Stimulated activated effector memory CD8-positive, alpha-beta T cell treated with anti-CD3 and anti-CD28 coated beads, Interleukin-12 subunit alpha, Interleukin-12 subunit beta, amount 100 ng/mL, for 72 hours (primary cell): ENCODE measurements at places on chromosomes 12 and 14.

- DNase-seq, result no peak
These were observed 48.8 kb downstream of the KCNJ8 start for GRCh38 chr12:21725731-21726130.

- no peak for DNase-seq
These were observed 7.2 kb downstream of the EEA1 start for GRCh38 chr12:92921877-92922276.

DNA sequence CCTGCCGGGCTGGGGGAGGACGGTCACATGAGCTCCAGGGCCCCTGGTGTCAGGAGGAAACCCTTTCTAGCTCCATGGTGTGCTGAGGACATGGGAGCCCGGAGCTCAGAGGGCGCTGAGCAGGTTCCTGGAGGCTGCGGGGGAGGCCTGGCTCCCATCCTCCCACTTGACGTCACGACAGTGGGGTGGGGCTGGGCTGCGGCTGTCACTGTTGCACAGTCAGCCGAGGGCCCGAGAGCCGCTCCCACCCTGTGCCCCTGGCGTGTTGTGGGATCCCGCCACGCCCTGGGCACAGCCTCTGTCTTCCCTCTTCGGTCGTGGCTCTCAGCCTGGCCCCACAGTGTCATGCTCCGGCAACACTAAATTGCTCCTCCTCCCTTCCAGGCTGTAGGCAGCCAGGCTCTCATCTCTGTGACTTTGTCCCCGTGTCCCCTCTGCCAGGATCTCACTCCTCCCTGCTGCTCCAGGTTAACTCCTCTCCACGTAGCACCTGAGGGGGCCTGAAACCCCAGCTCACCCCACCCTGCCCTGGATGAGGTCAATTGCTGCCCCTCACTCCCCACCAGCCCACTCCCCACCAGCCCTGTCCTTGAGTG is 33.0 kb downstream of the BEGAIN start:
- no peak for DNase-seq

DNA sequence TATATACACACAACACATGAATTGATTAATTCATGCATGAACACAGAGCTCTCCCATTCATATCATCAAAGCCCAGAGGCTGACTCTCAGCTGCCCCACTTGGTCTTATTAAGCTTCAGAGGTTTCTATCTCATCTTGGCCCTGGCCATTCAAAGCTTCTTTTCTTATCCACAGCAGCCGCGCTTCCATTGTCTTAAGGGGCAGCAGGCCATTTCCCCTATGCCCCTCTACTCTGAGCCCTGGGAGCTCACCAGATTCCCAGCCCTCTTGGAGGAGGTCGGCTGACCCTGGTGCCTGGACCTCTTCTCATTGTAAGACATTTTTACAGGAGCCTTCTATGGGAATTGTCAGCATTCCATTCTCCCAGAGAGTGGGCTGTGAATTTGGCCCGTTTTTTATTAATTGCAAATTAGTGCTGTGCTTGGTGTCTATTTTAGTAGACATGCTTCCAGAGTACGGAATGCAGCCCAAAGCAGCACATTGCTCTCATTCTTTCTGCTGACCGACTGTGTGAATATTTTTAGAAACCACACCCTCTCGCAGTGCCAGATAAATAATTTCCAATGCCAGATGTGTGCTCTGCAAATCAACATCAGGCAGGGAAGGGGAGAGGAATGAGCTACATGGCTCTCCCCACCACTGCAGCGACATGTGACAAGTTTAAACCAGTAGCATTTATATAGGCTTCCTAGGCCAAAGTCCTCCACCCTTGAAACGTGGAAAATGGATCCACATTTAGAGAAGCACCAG is 58.5 kb downstream of the NUAK1 start:
- no peak for DNase-seq

- DNase-seq, result no peak
These were observed 27.1 kb downstream of the RASSF8 start for GRCh38 chr12:25985316-25986175.

DNA sequence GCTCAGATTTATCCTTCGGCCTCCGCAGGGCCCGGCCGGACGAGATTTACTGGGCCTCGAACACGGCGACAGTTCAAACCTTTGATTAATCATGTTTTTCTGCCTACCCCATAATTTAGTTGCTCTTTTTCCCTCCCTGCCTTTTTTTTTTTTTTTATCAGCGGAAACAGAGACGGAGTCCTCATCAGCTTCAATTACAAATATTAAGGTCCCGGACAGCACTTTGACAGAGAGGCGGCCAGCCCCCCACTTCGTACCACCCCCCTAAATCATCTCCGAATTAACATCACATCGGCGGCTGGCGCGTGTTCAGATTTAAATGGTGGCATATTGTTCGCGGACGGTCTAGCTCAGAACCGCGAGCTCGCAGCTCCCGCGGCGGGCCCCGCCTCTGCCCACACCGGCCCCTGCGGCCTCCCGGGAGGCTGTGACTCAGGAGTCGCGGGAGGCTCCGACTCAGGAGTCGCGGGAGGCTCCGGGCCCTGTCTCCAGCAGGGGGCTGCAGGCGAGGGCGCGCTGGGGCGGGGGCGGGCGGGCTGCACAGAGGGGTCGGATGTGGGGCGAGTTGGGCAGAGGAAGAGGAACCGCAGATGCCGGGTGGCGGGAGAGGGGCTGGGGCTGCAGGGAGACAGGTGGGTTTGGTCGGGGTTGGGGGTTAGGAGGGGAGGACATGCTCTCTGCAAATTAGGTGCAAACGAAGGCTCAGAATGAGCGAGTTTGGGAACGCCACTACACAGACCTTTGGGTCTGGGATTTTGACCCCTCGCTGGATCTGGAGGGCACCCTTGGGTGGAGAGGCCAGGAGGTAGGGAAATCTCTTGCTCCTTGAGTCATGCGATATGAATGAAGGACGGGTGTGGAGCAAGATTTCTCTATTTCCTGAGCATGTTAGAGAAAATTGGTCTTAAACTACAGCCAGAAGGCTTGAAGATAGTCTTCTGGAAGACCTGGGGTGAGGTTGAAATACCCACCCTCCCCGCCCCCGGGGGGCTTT is 19.6 kb upstream of the ATP5MC2 start:
- DNase-seq, result no peak

DNA sequence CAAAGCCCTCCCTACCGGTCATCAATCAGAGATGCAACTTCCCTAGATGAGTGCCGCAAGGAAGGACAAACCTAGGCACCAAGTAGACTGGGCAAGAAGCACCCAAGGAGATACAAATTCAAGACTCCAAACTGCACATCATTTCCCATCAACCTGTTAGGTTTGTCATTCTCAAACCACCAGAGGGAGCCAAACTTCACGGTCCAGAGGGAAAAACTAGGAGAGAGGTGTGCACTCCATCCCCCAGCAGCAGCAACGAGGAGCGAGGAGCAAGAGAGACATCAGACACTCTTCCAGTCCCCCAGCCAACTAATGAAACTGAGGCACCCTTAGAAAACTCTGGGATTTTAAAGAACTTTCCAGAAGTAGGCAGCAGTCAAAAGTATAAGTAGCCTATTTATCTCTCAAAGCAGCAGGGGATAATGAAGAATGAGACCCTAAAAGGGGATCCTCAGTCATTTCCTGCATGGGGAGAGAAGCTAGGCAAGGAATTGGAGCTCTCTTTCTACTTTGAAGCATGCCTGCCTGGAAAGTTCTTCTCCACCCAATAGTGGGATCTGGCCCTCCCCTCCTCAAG is 37.0 kb upstream of the NT5DC3 start:
- peak; percentile 36 for DNase-seq

GRCh38 chr14:42687421-42687820 is 1080.7 kb downstream of the LRFN5 start:
- no peak for DNase-seq

GRCh38 chr12:2144951-2145350 is 92.2 kb downstream of the CACNA1C start:
- DNase-seq, result no peak

- DNase-seq, result no peak
These were observed 15.2 kb downstream of the RASSF3 start for GRCh38 chr12:64625243-64626077.

DNA sequence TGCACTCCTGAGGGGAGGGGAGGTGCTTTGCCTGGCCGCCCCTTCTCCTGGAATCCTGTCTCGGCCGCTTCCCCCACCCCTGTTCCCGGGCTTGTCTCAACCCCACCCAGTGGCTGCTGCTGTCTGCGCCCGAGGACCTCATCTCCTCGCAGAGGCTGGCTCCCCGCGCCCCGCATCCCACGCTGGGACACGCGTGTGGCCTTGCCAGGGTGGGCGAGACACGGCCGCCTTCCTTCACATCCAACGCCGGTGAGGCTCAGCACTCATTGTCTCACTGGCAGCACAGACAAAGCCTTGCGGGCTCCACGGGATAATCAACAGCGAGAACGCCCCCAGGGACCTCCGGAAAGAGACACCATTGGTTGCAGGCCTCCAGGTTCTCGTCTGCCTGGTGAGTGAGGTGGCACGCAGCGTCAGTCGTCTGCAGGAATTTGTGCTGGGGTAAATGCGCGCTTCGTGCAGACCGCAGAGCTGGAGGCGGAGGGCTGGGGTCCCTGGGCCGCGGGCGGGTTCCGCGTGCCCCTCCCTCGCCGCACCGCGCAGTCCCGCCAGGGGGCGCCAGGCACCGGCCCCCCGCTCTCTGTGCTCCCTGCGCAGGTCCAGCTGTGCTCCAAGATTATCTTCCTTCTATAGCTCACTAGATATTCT is 26.8 kb downstream of the CCDC177 start:
- peak; percentile 59 for DNase-seq

DNA sequence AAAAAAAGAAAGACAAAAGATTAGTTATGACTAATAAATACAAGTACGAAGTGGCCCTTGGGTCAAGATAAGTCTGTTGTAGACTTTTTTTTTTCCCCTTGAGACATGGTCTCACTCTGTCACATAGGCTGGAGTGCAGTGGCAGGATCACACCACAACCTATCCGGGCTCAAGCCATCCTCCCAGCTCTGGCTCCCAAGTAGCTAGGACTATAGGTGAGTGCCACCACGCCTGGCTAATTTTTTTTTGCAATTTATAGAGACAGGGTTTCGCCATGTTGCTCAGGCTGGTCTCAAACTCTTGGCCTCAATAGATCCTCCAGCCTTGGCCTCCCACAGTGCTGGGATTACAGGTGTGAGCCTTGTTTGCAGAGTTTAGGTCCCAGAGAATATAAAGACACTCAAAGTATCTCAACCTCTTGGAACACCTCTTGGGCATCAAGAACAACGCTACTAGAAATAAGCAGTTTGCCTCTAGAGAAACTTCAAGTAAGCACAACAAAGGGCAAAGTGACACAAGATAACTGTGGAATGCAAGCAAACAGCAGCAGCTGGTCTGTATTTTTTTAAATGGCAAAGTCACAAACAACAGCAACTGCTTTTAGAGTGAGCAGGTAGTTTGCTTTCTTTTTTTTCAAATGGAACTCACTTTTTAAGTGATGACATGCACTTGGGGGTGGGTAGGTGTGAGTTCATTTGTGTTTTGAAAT is 3.9 kb upstream of the MDM2 start:
- DNase-seq, result no peak

DNA sequence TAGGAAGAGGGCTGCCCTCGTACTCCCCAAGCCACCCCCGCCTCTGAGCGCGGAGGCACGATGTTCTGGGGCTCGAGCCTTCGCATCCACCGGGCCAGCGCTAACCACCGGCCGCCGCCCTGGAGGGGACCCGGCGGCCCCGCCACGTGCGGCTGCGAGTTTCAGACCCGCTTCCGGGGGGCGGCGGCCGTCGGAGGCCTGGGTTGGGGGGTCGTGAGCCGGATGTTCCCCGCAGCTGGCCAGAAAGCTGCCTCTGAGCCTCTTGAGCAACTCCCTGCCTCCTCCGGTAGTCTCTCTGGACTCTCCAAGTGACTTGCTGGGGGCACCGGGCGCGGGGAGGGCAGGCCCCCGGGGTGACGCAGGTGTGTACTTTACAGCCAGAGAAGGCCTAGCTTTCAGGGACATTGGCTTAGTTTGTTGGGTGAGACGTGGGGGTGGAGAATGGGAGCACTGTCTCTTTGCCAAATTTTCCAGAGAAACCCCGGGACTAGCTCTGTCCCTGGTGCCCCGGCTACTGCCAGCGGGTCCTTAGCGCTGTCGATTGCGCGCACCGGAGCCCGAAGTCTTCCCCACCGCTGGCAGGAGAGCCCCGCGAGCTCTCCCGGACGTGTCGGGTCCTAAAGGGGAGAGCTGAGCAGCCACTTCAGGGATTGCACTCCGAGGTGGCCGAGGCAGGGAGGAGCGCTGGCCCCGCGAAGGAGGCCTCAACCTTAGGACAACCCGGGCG is 15.6 kb downstream of the OTX2 start:
- no peak for DNase-seq

DNA sequence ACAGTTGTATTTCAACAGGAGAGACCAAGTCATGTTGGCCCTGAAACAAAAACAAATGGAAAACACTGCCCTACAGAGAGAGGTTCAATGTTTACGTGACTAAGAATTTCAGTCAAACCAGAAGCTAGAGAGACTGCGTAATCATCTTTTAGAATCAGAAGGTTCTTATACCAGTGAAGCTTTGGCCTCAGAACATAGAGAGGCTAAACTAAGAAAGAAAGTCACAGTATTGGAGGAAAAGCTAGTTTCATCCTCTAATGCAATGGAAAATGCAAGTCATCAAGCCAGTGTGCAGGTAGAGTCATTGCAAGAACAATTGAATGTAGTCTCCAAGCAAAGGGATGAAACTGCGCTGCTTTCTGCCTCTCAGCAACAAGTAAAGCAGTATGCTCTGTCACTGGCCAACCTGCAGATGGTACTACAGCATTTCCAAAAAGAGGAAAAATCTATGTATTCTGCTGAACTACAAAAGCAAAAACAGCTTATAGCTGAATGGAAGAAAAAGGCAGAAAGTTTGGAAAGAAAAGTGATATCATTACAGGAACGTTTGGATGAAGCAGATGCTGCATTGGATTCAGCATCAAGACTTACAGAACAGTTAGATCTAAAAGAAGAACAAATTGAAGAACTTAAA is 32.5 kb upstream of the NUAK1 start:
- DNase-seq, result no peak

GRCh38 chr12:106003297-106003696 is 135.5 kb downstream of the NUAK1 start:
- DNase-seq, result no peak

DNA sequence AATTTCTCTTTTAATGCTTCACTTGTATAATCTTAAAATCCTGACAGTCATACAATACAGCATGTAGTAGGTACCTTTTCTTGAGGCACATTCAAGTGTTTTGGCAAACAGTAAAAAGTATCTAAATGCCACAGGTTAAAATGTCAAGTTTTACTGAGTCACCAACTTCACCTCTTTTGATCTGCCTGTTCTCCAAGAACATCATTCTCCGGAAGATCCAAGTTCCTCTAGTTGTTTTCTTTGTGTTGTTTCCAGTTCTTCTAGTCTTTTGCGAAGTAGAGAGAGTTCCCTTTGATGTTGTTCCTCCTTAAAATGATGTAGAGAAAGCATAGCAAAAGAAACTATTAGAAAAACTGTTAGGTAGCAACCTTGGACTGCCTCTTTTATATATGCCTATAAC is 151.1 kb downstream of the CEP83 start:
- DNase-seq, result no peak

DNA sequence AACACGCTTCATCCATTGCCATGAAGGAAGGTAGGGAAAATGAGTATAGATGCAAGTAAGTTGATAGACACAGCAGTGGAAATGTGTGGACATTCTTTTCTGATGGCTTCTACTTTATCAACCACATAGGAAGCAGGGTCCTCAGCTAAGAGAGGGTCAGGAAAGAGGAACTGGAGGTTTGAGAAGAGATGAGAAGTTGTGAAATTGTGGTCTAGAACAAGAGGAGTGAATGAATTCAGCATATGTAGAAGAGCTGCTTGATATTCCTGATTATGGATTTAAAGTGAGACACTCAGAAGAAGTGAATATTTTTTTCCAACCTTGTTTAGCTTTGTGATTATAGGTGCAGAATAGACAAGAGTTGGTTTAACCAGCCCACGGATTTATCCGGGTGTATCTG is 128.5 kb downstream of the SLC15A5 start:
- no peak for DNase-seq

GRCh38 chr14:95024380-95024779 is 132.9 kb downstream of the DICER1 start:
- no peak for DNase-seq
